Posterior cingulate gyrus (tissue), 11 donors: ENCODE measurements at places on chromosomes 3 and 15.
A peak's percentile ranks its signal among the peaks of the same experiment; 100 is the strongest.

DNA sequence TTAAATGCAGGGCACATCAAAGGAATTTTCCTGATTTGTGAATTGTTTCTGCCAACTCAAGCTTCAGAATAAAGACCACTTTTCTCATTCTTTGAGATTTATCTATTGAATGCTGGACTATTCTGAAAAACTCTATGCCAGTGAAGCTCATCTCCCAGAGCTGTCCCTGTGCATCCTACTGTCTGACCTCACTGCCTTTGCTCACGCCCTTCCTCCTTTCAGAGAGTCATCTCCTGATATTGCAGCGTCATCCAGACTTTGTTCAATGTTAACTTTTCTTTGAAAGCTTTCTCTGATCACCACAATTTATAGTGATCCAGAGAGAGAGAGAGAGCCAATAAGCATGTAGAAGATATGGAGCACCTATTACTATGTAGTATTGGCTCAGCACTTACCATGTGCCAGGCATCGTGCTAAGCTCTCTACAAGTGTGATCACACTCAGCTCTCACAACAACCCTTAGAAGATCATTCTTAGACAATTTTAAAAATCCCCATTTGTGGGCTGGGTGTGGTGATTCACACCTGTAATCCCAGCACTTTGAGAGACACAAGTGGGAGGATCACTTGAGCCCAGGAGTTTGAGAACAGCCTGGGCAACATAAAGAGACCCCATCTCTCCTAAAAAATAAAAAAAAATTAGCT, 30.2 kb upstream of the TLE3 start:
- DNase-seq: no peak

GRCh38 chr15:99755692-99756409, 22.6 kb upstream of the LYSMD4 start:
- DNase-seq: peak; percentile 23

DNA sequence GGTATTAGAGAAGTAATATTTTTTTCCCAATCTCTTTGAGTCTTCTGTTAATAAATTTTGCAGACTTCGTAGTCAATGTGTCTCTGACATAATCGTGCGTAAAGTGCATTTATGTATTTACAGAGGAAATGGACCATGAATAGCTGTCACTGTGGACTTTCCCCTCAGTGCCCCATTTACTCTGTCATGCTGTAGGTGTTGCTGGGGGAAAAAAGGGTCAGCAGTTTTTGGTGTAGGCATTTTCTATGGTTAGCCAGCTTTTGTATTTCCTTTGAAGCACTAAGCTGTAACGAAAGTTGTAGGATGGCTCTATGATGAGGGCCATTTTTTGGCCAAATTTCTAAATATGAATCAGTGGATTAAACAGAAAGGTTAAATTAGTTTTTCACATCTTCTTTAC, 598.4 kb downstream of the FGF12 start:
- DNase-seq: no peak

GRCh38 chr3:122353893-122354401, 28.9 kb downstream of the CSTA start:
- no peak for DNase-seq

DNA sequence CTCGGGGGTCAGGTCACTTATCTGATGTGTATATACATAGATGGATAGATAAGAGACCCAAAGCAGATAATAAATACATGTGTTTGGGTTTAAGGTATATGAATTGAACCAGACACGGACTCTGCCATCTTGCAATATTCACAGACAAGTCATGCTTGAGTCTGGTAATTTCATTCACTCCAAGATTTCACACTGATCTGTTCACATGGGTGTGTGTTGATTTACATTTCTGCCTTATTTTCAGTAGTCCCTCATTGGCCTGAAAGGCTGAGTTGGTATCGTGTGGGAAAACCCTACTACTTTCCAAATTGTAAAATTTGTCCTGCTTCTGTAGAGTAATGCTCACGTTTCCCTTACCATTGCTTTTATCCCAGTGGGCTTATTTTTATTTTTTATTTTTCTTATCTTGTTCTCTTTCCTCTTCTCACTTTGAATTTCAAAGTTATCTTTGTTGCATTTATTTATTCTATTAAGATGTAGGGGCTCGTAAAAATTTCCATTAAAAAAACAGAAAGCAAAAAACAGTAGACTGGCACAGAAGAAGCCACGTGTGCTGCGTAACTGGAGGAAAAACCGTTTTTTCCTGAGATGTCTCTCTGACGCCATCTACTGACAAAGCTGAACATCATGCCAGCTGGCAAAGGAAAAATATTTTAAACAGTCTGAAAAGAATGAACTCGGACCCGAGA, 10.8 kb upstream of the MFSD1 start:
- no peak for DNase-seq
